ENCODE measurements at places on chromosomes 3 and 15.
A peak's percentile ranks its signal among the peaks of the same experiment; 100 is the strongest.

DNA sequence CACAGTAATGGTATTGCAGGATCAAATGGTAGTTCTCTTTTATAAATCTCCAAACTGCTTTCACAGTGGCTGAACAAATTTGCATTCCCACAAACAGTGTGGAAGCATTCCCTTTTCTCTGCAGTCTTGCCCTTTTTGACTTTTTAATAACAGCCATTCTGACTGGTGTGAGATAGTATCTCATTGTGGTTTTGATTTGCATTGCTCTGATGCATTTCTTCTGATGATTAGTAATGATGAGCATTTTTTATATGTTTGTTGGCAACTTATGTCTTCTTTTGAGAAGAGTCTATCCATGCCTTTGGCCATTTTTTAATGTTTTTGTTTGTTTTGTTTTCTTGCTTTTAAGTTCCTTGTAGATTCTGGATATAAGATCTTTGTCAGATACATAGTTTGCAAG, 316.1 kb upstream of the TMCO5A start:
- DNase-seq, result no peak

- DNase-seq, result no peak
These were observed 36.9 kb downstream of the SH3BP5 start for GRCh38 chr3:15295506-15295905.

DNA sequence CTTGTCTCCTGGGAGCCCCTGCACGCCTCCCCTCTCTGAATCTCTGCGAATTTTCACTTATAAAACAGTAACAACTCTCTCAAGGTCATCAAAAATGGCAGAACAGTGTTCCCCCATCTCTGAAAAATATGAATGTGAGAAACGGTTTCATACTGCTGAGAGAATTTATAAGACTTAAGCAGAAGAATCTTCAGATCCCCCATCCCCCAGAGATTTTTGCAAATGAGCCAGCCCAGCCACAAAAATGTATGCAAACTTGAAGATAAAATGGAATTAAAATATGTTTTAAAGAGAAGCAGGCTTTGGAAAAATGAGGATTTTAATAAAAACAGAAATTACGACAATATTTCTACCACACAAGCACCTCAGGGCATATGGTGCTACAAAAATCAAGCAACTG, 173.0 kb downstream of the STT3B start:
- DNase-seq, result no peak

DNA sequence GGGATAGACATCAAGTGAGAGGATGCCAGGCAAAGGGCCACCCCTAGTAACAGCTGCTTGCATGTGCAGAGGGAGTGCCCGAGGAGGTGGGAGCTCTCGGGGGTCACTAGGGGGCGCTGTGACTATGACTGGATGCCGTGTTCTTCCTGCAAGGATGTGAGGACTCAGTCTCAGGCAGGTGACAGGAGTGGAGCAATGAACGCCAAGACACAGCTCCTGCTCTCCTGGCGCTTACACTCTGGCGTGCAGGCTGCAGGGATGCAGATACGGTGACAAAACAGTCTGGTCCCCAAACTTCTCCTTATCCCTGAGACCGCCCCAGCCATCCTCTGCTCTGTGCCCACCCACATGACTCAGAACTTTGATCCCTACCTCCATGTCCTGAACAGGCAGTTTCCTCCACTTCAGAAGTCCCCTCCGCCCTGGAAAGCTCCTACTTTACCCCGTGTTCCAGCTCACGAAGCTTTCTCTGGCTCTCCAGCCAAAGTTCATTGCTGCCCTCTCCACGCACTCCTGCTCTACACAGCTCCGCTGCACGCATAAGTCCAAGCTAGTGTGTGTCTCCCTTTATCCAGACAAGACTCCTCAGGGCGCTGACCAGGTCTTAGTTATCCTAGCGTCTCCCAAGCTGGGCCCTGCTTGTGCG, 14.7 kb downstream of the RHOV start:
- DNase-seq, result peak; percentile 35

DNA sequence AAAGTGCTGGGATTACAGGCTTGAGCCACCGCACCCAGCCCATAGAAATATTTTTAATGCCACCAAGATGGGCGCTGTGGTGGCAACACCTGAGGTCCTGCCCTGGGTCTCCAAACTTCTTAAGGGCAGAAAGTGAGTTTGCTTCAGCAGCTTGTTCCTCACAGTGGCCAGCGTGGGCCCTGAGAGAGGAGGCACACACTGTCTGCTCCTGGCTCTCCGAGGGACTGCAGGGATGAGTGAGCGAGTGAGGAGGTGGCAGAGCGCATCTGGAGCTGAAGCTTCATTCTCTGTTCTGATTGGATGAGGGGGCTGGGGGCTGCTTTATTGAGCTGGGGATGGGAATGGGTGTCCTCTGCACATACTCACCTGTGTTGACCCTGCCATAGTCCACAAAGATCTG, 57.6 kb upstream of the RAB6B start:
- no peak for DNase-seq

- no peak for DNase-seq
These were observed 211.6 kb downstream of the MAGI1 start for GRCh38 chr3:65827076-65827475.

DNA sequence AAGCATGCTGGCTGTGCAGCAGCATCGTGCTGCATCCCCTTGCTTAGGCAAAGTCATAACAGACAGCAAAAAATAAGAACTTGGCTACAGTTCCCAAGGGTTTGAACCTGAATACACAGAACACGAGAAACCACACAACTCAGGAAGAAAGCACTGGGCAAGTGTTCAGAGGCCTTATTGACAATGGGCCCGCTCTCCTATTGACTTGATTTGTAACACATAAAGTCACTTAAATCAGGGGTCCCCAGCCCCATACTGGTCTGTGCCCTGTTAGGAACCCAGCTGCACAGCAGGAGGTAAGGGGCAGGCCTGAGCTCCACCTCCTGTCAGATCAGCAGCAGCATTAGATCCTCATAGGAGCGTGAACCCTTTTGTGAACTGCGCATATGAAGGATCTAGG, 145.1 kb downstream of the LSAMP start:
- DNase-seq, result no peak

DNA sequence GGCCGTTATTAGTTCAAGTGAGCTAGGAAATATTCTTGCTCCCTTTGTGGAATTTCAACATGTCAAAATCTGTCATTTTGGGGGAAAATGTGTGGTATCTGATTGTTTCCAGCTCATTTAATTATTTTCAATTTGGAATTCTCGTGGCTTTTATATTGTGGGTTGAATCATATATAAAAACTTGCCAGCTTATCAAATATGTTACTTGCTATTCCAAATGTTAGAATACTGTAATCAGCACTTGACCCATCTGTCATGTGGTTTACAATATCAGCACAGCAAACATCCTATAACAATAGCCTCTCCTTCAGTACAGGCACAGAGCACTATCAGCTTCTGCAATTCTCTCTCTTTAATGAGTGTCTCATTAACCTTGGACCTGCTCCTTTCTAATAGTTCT, 130.2 kb upstream of the FEZF2 start:
- no peak for DNase-seq

DNA sequence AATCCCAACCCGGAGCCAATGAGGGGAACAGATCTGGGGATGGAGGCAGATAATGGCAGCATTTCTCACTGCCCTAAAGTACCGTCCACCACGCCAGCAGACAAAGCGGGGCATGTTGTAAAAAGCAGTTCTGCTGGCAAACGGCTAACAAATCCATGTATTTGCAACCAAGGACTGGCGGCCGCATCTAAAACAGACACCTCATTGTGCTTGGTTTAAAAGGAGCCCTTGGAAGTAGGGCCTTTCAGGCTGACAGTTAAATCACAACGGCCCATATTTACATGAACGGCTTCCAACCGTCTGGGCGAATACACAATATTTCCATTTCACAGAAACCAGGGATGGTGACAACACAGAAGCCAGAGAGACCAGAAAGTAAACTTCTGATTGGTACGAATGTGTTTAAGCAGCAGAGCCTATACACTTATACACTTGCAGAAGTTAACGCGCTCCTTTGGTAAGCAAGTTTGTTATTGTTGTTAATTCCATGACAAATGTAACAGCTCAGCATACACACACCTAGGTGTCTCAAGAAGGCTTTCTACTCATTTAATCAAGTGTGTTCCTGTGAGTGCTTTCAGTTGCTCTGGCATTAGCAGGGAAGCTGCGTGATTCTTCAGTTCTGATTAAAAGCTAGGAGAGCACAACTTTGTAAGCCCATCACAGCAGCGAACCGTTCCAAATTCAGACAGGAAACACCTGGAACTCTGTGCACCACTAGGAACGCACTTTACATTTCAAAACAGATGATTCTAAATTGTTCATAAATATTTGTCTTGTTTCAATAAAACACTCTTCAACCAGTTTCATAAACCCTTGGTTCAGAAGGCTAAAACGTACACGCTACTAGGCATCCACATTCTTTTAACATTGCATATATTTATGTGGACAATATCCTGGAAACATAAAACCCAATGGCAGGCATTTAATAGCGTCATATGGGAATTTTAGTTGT, 112.9 kb downstream of the PDZRN3 start:
- no peak for DNase-seq

- DNase-seq, result no peak
These were observed 19.3 kb upstream of the CCNDBP1 start for GRCh38 chr15:43165801-43166325.

GRCh38 chr3:79139395-79140068, 628.3 kb downstream of the ROBO1 start:
- DNase-seq, result no peak

GRCh38 chr15:85002517-85002916, 20.9 kb downstream of the PDE8A start:
- DNase-seq, result no peak

- DNase-seq, result peak; percentile 3
These were observed 110.5 kb upstream of the RAP2B start for GRCh38 chr3:153051427-153052095.

Measured in T1000 (cell line).